ENCODE measurements at places on chromosomes 6 and 20. TPM values are rescaled to one million over a fixed set of nuclear protein-coding genes. Genes with fewer than 3 reads are reported as not detected.

The SOX18 gene
- 0.21 TPM for total RNA-seq

The MDN1 gene
- total RNA-seq = 58.2 TPM

The POM121L2 gene
- total RNA-seq = not detected

The HLA-DOB gene
- 15.6 TPM for total RNA-seq

The CHRNA4 gene
- total RNA-seq = not detected

The TMC2 gene
- total RNA-seq = not detected

The REM1 gene
- not detected for total RNA-seq

The IL20RA gene
- not detected for total RNA-seq

The OTOR gene
- not detected for total RNA-seq

DNA sequence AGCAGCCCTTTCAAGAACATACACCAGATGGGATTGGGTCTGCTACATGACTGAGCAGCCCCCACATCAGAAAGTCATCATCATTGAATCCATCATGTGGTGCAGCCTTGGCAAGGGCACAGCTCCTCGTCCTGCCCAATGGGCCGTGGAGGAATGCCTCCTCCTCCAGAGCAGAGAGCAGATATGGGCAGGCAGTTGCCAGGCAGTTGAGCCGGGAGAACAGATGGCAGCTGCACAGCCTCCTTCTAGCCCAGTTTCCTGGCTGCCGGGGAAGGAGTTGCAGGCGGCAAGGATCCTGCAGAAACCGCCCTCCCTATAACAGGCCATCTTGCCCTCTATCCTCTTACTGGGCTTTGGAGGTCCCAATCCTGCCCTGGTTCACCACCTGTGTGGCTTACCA is 11.9 kb upstream of the ZFAND3 start:
- DNase-seq = no peak

DNA sequence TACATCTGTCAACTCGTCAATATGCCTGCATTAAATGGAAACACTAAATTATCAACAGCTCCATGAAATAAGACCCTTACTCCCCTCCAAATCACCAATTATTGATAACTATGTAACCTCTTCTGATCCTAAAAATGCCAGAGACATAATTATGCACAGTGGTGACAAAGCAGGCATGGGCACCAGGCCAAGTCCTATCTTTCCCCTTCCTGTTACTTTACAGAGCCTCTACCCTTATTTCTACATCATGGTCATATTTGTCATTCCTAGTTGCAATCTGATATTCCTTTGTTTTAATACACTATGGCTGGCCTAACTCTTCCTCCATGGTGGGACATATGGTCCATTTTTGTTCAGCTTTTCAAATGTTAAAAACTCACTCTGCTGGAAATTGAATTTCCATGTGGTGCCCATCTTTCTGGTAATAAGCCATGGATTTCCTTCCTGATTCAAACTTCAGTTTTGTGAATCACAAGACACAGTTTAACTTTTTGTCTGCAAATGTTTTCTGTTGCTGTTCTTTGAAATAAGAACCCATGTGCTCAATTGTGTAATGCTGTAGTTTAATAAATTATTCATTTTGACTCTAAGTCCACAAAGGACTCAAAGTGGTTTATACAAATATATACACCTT is 41.8 kb upstream of the ARFGEF2 start:
- no peak for DNase-seq

GRCh38 chr6:159084493-159085091 is 39.8 kb upstream of the TAGAP start:
- no peak for DNase-seq

DNA sequence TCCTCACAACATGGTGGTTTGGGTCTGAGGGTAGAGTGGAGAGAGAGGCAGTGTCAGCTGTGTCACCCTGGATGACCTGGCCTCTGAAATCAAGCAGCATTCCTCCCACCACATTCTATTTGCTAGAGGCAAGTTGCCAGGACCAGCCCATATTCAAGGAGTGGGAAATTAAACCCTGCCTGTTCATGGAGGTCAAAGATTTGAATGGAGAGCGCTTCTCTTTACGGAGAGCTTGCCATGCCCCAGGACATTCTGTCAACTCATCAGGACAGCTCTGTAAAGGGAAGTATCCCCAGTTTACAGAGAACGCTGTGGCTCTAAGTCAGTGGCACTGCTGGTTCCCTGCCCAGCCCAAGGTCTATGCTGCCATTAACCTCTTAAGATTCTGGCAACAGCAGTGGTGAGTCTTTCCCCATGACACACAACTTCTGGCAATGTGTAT is 90.0 kb upstream of the INSM1 start:
- DNase-seq = no peak

DNA sequence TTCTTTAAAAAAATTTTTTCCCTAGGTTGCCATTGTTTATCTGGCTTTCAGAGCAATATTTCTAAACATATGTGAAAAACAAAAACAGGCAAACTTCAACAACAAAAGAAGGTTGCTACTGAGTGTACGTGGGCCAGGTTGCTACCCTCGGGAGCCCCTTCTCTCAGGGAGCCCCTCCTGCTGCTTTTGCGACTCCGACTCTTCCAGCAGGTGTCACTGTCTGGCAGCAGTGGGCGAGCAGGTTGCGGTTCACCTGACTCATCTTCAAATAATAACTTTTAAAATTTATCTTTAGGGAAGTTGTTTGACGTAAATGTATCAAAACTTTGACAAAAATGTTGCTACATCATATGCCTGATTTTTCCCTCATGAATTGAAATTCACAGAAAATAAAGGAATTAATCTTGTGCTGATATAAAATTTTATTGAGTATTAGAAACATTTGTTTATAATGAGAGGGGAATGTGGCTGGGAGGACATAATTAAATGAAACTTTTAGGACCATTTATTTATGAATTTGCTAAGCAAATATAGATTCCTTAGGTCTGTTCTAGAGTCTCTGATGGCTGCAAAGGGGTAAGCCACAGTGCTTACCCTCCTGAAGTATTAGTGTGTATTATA is 138.8 kb downstream of the HIVEP1 start:
- peak; percentile 55 for DNase-seq

GRCh38 chr20:31705598-31706597 is 16.8 kb downstream of the BCL2L1 start:
- DNase-seq = no peak

GRCh38 chr6:63881791-63882190 is 246.2 kb downstream of the PHF3 start:
- no peak for DNase-seq

DNA sequence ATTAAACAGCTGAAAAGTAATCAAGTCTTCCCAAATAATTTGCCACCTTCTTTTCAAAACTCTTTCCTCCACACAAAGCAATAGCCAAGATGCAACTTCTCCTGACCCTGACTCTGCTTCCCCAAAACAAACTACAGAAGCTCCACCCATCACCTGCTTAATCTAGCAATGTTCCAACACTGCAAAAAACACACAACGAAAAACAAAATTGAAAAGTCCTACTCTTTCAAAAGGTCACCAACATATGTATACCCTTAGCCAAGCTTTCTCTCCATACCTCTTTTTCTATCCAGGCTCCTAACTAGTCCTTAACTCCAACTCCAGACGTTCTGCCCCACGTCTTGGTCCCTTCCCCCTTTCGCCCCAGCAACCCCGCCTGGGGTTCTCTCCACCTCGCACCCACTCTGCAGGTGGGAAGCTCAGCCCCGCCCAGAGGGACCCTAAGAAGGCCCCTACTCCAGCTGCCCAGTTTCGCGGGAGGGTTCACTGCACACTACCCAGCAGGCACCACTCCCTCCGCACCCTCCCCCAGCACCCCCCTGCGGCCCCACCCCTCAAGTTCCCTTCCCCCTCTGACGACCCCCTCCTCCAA is 717 bp downstream of the CSNK2A1 start:
- peak; percentile 40 for DNase-seq

- DNase-seq = no peak
Observed at GRCh38 chr6:107576852-107577251, 86.9 kb downstream of the SOBP start.

DNA sequence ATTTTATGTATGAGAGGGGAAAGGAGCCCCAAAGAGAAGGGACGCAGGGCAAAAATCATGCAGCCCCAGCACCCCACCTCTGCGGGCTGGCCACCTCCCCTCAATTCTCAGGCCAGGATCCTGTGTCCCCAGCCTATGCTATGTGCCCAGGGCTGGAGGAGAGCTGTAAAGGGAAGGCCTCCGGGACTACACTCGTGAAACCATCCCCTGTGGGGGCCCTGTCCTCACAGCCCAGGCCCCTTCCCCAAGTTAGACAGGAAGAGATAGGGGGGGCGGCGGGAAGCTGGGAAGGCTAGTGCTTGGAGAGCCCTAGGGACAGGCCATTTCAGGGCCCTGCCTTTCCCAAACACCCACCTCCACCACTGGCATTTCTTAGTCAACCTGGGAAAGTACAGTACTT is 1.4 kb upstream of the COL11A2 start:
- no peak for DNase-seq

DNA sequence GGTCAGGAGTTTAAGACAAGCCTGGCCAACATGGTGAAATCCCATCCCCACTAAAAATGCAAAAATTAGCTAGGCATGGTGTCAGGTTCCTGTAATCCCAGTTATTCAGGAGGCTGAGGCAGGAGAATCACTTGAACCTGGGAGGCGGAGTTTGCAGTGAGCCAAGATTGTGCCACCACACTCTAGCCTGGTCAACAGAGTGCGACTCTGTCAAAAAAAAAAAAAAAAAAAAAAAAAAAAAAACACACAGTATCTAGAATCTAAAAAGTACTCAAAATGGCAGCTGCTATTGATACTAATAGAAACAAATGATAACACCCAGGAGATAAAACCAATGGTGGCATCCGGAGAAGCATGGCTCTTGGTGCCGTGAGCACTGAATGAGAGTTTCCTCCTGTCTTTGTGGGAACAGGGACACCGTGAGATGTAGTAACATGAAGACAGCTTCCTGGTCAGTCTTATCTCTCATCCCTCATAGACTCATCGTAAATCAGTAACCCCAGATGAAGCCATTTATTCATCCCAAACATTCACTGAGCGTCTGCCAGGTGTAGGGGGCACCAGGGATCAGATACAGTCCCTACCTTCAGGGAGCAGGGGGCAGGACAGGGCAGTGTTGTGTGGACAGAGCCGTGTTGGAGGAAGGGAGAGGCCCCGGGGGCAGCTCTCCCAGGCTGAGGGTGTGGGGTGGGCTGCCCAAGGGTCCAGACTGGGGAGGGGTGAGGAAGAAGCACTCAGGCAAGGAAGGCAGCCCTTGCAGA is 66.1 kb downstream of the SYNJ2 start:
- no peak for DNase-seq

DNA sequence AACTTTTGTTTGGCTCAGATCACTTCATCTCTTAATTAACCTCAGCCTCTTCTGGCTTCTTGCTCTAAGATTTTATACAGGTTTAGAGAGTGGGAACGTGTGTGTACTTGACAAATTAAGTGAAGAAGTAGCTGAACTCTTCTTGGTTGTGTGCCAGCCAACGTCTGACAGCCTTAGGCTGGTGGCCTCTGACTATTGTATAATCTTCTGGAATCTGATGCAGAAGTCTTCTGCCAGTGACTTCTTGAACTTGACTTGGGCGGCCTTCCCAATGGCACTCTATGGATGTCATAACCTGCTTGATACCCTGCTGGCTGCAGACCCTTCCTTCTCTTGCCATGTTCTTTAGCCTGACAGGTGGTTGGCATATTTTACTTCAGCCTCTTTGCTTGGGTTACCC is 660.5 kb downstream of the DOK5 start:
- DNase-seq = no peak

DNA sequence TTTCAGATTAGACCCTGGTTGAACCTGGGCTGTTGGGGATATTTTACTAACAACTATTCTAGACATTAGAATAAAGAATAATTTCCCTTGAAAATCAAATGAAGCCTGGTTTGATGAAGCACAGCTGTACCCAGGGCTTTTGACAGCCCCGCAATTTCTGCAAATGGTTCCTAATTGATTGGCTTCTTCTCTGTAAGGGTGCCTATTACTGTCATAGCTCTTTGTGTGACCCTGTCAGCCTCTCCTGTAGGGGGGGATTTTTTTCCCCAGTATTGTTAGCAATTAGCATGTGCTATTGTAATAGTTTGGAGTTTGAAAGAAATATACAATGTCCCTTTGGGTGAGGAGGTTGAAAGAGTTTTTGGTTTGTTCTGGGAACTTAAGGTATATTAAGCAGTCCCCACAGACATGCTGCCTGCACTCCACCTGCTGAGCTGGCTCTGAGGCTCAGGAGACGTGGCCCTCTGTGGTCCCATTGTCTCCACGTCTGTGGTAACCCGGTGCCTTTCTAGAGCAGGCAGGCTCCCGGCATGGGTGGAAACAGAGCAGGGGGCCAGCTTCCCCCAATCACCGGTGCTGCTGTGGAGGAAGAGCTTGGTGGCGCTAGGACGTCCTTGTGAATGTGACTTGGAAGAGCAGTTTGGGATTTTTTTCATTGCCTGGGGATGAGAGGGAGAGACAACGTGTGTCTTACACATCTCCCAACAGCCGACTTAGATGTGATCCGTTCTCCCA is 47.3 kb upstream of the CLDN20 start:
- no peak for DNase-seq

- DNase-seq = no peak
Observed at GRCh38 chr6:152261179-152261578, 376.0 kb downstream of the SYNE1 start.

- DNase-seq = no peak
Observed at GRCh38 chr20:39338469-39339376, 376.6 kb downstream of the DHX35 start.

- DNase-seq = no peak
Observed at GRCh38 chr6:106981926-106982325, 7.4 kb upstream of the CD24 start.

- DNase-seq = no peak
Observed at GRCh38 chr6:105832313-105832761, 253.8 kb upstream of the PRDM1 start.

- DNase-seq = no peak
Observed at GRCh38 chr6:169222126-169222525, 31.5 kb downstream of the THBS2 start.

DNA sequence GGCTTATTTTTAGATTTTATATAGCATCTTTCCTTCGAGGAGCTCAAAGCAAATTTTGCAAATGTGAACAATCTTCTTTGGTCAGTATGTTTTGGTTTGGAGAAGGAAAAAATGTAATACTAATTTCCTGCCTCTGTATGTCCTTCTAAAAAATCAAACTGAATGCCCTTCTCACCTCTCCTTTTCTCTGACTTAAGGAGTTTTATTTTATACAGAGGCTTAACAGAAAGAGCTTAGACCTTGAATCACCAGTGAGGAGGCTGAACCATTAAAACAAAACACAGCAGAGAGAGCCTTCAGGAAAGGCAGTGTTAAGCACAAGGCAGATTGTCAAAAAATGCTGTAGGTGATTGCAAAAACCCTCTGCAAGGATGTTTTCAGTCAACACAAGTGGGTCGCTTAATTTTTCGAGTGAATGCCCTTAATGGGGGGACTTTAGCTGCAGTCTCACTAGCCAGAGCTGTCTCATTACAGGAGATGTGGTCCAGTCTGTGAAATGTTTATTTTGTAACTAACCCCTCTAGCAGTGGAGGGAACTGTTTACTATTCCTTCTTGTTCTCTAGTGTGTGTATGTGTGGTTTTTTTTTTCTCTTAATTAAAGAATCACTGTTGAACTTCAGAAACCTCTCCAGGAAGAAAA is 481.3 kb upstream of the CITED2 start:
- DNase-seq = no peak

GRCh38 chr6:13355043-13355945 is 27.0 kb upstream of the TBC1D7 start:
- peak; percentile 57 for DNase-seq

GRCh38 chr6:124970763-124971162 is 8.5 kb downstream of the RNF217 start:
- DNase-seq = no peak

Data from activated CD8-positive, alpha-beta T cell treated with anti-CD3 and anti-CD28 coated beads, Interleukin-2, amount 10 ng/mL, durations not matched to agents 7 days and 5 days (primary cell).